ENCODE measurements at places on chromosomes 3 and 15. TPM values are rescaled to one million over a fixed set of nuclear protein-coding genes. Genes with fewer than 3 reads are reported as not detected.

CHRD gene
- total RNA-seq, result 2.8 TPM

CALML4 gene
- 3.7 TPM for total RNA-seq

SI gene
- not detected for total RNA-seq

TMF1 gene
- 14.8 TPM for total RNA-seq

SLC9C1 gene
- total RNA-seq, result 0.64 TPM

CEP19 gene
- total RNA-seq, result 4.5 TPM

DPH3 gene
- 29.3 TPM for total RNA-seq

RAB7A gene
- 142 TPM for total RNA-seq

ACKR4 gene
- not detected for total RNA-seq

DNA sequence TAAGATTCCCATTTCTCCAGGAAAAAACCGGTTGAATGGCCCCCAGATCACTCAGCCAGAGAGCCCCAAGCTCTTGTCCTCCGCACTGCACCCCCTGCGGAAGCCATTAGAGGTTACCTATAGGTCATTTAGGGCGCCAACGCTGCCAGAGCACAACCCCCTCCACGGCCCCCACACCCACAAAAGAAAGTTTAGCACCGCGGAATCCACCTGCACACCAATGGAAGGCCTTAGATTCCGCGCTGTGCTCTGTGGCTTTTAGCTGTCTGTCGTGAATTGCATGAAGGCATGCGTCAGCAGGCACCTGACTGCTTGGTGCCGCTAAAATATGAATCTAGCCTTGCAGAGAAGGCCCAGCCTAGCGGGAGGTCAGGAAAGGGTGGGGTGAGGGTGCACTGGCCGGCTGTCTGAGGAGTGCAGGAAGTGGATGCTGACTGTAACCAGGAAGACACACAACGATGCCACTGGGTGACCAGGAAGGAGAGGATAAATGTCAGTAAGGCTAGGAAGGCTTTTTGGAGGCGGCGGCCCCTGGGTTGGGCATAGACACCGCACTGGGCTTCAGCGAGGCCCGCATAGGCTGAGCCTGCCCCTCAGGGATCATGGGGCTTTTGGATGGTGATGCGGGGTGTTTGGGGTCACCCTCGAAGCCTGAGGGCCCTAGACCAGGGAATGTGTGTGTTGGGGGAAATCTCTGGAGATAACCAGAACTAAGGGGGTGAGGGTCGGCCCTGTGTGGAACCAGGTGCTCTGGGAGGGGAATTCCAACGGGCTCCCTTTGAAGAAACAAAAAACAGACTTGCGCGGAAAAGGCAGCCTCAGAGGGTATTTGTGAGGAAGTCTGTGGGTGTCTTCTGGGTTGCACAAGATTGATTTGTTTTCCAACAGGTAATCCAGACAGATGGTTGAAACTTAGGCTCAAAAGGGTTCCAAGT, 976 bp upstream of the NUP210 start:
- DNase-seq, result no peak

GRCh38 chr3:33256249-33256648, 21.0 kb upstream of the FBXL2 start:
- DNase-seq, result no peak

DNA sequence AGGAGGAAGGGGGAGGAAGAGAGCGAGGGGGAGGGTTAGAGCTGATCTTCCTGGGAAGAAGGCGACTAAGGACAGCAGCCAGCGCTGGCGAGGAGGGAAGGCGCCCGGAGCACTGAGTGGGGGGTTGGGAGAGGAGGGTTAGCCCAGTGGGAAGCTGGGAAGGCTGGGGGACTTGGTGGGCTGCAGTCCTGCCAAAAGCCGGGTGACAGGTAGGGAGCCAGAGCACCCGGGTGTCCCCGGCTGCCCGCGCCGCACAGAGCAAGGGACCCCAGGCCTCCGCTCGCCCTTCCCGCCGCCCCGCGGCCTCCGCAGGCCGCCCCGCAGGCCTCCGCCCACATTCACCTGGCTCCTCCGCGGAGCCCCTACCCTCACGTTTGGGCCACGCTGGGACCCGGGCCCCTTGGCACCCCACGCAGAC, 448 bp downstream of the SLC12A8 start:
- no peak for DNase-seq

DNA sequence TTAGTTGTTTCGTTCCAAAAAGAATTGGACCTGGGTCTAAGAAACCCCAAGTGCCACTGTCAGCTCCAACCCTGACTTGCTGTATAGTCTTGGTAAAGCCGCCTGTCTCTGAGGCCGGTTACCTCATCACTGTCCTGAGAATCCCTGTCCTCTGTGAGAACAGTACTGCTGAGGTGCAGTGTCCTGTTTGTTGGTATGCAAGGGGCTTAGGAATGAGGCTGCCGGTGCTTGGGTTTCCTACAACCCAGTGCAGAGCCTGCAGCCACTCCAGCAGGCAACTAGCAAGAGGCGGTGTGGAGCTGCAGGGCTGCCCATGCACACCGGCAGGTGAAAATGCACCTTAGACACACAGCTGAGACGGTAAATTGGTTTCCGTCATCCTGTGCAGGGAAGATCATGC, 52.0 kb upstream of the ATG7 start:
- no peak for DNase-seq

- DNase-seq, result no peak
Observed at GRCh38 chr15:74378848-74379247, 11.4 kb upstream of the CYP11A1 start.

GRCh38 chr3:30810625-30811024, 83.8 kb downstream of the GADL1 start:
- DNase-seq, result no peak

DNA sequence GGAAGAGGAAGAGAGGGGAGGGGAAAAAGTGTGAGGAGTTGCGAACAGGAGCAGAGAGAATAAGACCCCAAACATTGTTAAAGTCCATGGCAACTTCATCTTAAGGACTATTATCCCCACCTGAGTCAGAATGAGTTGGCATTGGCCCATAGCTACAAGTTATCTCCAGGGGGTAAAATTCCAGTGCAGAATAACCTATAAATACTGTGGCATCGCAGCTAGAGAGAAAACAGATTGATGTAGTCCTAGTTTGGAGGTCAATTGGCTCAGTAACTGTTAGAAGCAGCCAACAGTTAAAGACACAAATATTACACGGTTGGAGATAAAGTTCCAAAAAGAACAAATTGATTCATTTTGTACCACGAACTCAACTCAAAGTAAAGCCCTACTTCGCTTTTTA, 313.9 kb upstream of the CCDC54 start:
- DNase-seq, result no peak

DNA sequence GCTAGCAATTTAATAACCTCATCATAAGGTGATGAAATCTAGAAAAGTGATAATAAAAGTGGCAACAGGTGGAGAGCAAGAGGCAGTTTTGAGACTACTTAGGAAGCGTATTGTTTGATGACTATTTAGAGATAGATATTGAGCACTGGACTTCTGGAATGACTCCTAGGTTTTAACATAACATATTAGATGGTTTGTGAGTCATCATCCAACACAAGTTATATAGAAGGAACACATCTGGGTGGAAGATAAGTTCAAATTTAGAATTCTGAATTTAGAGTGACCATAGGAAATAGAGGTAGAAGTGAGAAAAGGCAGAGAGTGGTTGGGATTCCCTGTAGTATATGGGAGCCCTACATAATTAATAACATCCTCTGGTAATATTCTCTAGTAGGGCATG, 282.8 kb upstream of the ALCAM start:
- DNase-seq, result no peak

- no peak for DNase-seq
Observed at GRCh38 chr3:15959434-15959811, 161.6 kb upstream of the ANKRD28 start.

DNA sequence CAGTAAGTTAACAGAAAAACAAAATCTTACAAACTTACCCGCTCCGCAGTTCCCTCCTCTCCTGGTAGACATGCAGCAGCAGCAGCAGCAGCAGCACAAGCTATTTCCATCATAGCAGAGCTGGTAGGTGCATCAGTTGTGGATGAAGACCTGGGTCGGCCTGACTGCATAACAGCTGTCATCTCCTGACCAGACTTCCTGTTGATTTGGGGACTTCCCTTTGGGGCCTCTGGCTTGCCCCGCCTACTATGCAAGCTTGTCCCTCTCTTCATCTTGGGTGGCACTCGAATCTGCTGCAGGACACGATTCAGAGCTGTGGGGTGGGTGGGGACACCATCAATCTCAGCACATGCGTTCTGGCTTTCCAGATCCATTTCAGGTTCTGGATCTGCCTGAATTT, 65.7 kb downstream of the TMCC1 start:
- no peak for DNase-seq

DNA sequence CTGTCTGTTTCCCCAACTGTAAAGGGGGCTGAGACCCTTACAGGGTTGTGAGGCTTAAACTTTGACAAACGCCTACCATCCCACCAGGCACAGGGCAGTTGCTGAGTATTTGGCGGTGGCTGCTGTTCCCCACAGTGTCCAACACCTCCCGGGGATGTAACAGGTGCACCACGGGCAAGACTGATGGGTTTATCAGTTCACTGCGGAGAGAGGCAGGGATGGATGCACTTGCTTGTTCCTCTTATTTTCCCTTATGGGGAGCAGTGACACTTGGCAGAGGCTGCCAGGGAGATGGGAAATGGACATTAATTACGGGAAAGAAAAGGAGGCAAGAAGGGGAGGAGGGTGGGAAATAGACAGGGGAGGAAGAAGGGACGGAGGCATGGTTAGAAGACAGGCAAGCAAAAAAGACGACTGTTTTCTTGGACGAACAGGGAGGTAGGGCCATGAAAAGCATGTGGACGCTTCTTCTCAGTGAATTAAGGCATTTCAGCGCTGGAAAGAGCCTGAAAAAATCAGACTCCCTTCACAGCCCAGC, 16.6 kb upstream of the ADIPOQ start:
- DNase-seq, result no peak

DNA sequence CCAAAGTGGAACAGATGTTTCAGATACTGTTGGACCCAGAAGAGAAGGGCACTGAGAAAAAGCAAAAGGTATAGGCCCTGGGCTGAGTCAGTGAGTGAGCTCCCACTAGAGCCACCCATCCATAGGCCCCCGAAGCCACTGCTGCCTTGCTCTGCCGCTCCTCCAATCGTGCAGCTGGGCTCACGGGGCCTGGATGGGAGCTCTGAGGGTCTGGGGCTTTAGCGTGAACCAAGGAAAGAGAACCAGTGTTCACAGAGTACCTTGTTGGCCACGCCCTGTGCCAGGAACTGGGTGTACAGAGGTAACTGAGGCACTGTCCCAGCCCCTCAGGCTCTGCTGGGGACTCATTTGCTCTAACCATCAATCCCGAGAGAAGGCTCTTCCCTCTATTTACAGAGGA, 4.7 kb downstream of the UNC45A start:
- DNase-seq, result no peak

GRCh38 chr15:98292442-98293240, 332.1 kb downstream of the ARRDC4 start:
- peak; percentile 65 for DNase-seq

GRCh38 chr3:40921251-40921650, 278.1 kb upstream of the CTNNB1 start:
- DNase-seq, result no peak

DNA sequence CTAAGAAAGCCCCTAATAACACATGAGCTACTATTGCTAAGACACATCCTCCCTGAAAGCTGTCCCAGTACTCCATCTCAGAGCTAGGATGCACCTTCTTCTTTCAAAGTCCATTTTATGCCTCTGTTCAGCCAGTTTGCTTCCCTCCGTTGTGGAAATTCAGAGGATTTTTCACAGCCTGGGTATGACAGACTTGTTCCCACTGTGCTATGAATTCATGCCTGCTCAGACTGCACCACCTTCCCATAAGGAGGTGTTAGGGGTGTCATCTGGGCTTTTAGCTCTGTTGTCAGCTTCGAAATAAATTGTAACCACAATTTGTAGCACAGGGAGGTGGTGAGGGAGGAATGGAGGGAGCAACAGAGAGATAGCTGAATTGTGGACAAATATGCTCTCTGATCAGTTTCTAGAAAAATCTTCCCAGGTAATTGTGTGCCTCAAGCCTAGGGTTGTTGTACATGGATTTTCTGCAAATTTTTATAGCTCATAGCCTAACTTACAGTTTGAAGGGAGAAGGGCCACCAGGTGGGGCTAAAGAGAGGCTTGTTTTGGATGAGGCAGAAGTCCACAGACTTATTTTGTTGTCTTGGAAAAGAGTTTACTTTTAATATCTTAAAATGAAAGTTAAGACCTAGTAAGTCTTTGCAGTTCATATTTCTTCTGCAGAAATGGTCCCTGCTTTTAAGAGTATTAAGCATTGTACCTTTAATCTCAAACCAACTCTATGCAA, 462.0 kb downstream of the PDCD6IP start:
- DNase-seq, result peak; percentile 53

DNA sequence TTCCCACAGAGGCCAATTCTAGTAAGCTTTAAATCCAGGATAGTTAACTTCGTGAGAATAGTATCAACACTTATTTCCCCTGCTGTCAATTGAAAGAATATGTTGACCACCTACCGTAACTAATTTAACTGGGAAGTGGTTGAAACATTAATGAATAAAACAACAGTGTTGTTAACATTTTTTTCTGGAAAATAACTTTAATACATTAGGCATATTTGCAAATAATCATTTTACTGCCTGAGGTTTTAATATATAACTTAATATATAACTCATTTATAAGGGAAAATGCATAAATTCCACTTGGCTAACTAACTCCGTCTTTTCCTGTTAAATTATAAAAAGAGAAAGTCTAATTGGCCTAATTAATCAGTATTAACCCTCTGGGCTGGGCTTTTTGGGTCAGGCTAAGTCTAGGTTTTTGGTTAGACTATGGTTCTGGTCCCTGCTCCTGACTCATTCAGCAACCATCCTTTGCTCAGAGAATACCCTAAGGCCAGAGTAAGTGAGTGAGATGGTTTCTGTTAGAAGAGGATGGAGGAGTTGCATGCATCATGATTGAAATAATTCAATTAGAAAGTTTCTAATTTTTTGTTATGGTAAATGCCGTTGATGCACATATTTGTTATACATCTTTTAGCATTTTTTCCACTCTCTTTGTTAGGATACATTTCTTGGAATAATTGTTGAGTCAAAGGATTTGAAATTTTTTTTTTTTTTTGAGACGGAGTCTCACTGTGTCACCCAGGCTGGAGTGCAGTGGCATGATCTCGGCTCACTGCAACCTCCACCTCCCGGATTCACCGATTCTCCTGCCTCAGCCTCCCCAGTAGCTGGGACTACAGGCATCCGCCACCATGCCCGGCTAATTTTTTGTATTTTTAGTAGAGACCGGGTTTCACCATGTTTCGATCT, 10.8 kb upstream of the SKIL start:
- no peak for DNase-seq

- no peak for DNase-seq
Observed at GRCh38 chr3:148642616-148643015, 55.1 kb upstream of the AGTR1 start.

- no peak for DNase-seq
Observed at GRCh38 chr15:97653896-97654295, 306.6 kb upstream of the ARRDC4 start.

GRCh38 chr3:119809249-119810017, 27.5 kb downstream of the NR1I2 start:
- DNase-seq, result no peak

- DNase-seq, result no peak
Observed at GRCh38 chr3:142663865-142664264, 60.0 kb upstream of the TRPC1 start.
